Posterior vena cava (tissue), 2 donors: ENCODE measurements at places on chromosomes 7 and 10. TPM values are rescaled to one million over a fixed set of nuclear protein-coding genes. Genes with fewer than 3 reads are reported as not detected.
A peak's percentile ranks its signal among the peaks of the same experiment; 100 is the strongest.

GRCh38 chr10:43075612-43076003, 1.3 kb upstream of the RET start:
- DNase-seq: no peak

GRCh38 chr10:76479103-76479790, 1047.8 kb downstream of the LRMDA start:
- no peak for DNase-seq

DNA sequence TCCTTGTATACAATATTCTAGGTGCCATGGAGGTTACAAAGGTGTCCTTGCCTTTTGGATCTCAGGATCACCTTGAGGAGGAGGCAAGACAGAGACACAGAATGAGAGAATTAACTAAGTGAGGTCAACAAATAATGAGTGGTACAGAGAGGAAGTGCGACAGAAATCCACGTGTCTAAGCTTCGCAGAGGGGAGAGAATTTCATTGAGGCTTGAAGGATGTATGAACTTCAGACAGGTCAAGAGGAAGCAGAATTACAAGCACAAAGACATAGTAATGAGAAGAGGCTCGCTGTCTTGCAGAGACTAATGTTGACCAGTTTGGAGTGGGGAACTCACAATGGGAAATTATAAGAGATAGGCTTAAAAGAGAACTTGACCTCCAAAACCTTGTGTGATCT, 308.7 kb downstream of the FRMD4A start:
- DNase-seq: no peak

GRCh38 chr7:119270644-119271043, 1002.3 kb upstream of the KCND2 start:
- peak; percentile 50 for DNase-seq

DNA sequence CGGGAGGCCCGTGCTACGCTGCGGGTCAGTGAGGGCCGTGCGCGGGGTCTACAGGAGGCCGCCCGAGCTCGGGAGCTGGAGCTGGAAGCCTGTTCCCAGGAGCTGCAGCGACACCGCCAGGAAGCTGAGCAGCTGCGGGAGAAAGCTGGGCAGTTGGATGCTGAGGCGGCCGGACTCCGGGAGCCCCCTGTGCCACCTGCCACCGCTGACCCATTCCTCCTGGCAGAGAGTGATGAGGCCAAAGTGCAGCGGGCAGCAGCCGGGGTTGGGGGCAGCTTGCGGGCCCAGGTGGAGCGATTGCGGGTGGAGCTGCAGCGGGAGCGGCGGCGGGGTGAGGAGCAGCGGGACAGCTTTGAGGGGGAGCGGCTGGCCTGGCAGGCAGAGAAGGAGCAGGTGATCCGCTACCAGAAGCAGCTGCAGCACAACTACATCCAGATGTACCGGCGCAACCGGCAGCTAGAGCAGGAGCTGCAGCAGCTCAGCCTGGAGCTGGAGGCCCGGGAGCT, 7.0 kb downstream of the LZTS2 start:
- DNase-seq: no peak

- DNase-seq: no peak
These were observed 20.4 kb upstream of the HIPK2 start for GRCh38 chr7:139798221-139798620.

DNA sequence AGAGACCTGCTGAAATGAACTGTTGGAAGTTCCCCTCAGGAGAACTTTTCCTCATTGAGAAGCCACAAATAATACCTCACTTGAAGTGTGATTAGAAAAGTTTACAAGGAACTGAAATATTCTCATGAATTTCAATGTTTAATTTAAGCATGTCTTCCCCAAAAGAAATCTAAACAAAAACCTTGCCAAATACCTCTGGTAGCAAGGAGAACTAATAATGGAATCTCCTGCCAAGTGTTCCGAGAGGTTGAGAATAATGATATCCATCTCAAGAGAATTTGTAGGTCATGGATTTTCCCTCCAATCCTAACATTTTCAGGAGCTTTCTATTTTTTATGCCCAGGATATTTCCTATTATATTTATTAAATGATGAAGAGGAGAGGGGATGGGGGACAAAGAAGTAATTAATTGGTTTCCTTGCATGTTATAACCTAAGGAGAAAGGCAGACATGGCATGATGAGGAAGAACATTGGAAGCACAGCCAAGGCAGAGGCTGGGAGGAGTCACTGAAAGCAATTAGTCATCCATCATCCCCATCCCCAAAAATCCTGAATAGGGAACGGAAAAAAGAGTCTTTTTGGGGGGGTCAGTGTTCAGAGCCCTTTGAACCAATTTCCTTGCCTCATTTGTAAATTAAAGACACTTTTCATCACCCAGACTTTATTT, 93.6 kb upstream of the IL6 start:
- DNase-seq: no peak

- no peak for DNase-seq
These were observed 91.1 kb downstream of the CXCL12 start for GRCh38 chr10:44293842-44294241.

DNA sequence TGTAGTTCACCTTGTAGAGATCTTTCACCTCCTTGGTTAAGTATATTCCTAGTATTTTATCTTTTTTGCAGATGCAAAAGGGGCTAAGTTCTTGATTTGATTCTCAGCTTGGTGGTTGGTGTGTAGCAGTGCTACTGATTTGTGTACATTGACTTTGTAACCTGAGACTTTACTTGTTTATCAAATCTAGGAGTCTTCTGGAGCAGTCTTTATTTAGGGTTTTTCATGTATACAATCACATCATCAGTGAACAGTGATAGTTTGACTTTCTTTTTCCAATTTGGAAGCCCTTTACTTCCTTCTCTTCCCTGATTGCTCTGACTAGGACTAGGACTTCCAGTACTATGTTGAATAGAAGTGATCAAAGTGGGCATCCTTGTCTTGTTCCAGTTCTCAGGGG, 33.8 kb downstream of the GPR22 start:
- no peak for DNase-seq

DNA sequence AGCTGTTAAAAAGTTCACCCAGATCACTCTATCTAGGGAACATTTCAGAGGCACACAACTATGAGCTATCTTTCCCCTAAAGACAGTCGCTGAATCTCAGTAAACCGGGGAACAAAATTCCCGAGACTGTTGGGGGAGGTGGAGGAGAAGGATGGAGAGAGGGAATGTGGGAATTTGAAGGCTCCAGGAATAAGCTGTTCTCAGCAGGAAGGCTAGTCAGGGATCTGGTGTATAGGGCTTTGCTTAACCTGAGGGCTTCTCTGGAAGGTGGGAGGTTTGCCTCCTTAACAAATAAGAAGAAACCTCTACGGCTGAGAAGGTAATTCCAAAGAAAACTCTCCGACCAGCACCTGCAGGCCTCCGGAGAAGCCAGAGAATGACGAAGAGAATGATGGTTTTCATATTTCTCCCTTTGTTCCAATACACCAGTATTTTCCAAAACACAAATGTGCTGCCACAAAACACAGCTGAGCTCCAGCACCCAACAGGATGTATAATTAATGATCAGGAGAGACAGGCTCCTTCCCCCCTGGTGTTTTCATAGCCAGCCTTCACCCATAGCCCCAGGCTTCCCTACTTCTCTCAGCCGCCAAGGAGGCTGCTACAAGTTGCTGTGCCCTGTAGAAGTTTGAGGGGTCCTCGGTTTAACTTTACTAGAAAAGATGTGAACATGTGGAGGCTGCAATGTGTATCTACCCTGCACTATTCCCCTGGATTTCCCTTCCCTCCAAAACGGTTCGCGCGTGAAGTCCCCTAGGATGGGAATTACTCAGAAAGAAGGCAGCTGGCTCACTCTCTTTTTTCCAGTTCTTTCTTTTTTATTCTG, 2.0 kb downstream of the KCNMA1 start:
- no peak for DNase-seq

DNA sequence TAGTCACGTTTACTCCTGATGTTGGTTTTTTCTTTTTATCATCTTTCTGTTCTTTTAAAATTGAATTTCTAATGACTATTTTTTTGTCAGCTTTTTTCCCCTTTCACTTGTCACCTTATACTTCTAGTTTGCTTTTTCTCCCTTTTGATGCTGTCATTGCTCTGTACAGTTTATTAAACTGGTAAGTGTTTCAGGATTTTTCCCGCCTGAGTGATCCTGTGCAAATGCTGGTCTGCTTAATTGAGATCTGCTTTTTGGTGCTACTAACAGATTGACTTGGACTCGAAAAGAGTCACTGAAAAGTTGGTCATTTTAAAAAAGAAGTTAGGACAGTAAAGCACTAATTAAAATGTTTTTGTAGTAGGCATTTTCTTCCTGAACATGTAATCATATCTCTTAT, 95.2 kb downstream of the PHTF2 start:
- no peak for DNase-seq

DNA sequence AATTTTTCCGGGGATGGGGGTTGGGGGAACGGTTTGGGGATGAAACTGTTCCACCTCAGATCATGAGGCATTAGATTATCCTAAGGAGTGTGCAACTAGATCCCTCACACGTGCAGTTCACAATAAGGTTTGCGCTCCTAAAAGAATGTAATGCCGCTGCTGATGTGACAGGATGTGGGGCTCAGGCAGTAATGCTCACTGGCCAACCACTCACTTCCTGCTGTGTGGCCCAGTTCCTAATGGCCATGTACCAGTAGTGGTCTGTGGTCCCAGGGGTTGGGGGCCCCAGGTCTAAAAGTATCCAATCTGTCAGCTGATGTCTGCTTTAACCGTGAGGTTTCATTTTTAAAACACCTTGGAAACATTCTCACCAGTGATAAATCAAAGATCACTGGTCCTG, 2.2 kb downstream of the STN1 start:
- DNase-seq: no peak

- no peak for DNase-seq
These were observed 3.5 kb downstream of the EBF3 start for GRCh38 chr10:129960481-129961156.

GRCh38 chr10:55742487-55742886, 618.6 kb downstream of the ZWINT start:
- no peak for DNase-seq

DNA sequence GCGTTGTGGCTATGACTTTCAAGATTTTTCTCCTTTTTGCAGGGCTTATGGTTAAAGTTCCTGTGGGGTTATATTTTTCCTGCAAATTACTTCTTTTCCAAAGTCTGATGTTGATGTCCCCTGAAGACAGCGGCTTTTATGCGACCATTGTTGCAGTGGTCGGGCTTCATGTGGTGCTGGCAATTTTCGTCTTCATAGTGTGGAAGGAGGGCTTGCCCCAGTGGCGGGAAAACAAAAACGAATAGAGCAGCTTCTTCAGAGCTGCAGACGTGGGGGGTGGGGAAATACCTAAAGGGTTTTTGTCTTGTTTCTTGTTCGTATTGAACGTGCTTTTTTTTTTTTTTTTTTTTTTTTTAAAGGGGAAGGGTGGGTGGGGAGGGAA, 53.8 kb downstream of the MCMBP start:
- no peak for DNase-seq

- DNase-seq: peak; percentile 68
These were observed 3.8 kb downstream of the SPRN start for GRCh38 chr10:133420579-133420978.

DNA sequence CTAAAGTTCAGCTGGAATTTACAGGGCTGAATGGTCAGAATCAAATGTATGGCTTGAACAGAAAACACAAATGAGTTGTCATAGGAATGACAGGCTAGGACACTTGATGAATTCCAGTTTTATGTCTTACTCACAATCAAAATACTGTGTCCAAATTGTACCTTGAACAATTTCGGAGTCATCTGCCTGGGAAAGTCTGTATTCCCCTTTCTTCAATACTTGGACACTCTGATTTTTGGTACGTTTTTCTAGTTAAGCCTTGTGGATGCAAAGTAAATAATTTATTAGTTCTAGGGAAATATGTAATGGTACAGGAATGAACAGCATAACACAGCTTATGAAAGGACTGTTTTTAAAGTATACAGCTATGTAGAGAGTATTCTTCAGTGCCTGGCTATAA, 100.4 kb downstream of the ITGB8 start:
- no peak for DNase-seq

GRCh38 chr7:134461916-134462315, 3.0 kb upstream of the AKR1B1 start:
- no peak for DNase-seq

GRCh38 chr7:148147438-148147837, 443.1 kb upstream of the C7orf33 start:
- DNase-seq: no peak

Gene LIPF
- total RNA-seq: not detected

Gene TRUB1
- total RNA-seq: 9.8 TPM

Gene DOCK4
- 26.1 TPM for total RNA-seq

Gene PTN
- 4.8 TPM for total RNA-seq

Gene MGMT
- 8.2 TPM for total RNA-seq

Gene UTF1
- total RNA-seq: not detected

Gene EPDR1
- 31.3 TPM for total RNA-seq

Gene SFTPA1
- total RNA-seq: 0.83 TPM
